ENCODE measurements at places on chromosomes 1 and 21. TPM values are rescaled to one million over a fixed set of nuclear protein-coding genes. Genes with fewer than 3 reads are reported as not detected.

Gene RGS2
- 32.7 TPM for total RNA-seq

DNA sequence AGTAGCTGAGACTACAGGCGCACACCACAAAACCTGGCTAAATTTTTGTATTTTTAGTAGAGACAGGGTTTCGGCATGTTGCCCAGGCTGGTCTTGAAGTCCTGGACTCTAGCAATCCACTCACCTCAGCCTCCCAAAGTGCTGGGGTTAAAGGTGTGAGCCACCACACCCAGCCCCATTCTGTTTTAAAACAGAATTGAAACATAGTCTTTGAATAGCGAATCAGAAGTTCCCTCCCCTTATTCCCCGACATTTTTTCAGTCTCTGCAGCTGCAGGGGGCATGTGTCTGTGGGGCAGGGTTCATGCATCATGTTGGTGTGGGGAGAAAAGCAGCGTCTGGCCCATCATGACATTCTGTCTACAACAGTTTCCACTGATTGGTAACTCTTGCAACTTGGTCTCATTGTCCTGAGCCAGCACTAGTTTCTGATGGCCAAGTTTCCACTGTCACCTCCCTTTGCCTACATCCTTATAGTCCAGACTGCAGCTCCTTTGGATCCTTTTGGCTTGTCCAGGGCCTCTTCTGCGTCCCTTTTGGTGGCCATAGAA lies 15.6 kb upstream of the HHAT start:
- no peak for DNase-seq

DNA sequence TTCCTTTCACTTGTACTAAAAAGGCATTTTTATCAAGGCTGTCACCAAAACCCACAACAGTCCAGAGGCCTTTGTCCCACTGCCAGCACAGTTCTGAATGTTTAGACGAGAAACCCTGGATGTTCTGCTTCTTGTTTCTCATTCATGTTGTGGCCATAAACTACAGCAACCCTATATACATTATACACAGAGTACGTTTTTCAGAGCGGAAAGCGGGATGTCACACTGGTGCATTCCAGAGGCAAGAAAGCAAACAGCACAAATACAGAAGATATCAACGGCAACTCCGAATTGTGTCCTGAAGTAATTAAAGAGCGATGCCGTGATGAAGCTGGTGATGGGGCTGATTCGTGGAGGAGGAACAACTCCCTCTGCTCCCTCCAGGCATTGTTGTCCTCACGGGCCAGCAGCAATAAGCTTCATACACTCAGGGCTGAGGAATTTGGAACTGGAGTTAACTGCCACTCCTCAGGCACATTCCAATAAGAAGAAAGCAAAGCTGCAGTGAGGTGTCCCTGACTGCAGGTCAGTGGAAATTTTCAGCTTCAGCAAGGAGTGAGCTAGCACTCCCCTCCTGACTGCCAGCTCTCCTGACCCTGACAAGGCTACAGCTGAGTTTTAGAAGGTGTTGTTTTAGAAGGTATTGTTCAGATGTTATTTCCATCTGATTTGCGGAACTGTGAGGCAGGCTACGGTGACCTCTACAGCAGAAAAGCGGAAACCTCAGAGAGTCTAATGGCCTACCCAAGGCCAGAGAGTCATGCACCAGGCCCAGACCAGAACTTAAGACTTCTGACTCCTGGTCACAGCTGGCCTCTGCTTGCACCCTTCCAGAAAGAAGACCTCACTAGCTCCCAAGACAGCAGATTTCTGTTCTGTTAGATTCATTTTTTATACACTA lies 149.0 kb downstream of the TGFBR3 start:
- DNase-seq, result no peak

- DNase-seq, result no peak
These were observed 29.3 kb upstream of the DOCK7 start for GRCh38 chr1:62717483-62717882.

DNA sequence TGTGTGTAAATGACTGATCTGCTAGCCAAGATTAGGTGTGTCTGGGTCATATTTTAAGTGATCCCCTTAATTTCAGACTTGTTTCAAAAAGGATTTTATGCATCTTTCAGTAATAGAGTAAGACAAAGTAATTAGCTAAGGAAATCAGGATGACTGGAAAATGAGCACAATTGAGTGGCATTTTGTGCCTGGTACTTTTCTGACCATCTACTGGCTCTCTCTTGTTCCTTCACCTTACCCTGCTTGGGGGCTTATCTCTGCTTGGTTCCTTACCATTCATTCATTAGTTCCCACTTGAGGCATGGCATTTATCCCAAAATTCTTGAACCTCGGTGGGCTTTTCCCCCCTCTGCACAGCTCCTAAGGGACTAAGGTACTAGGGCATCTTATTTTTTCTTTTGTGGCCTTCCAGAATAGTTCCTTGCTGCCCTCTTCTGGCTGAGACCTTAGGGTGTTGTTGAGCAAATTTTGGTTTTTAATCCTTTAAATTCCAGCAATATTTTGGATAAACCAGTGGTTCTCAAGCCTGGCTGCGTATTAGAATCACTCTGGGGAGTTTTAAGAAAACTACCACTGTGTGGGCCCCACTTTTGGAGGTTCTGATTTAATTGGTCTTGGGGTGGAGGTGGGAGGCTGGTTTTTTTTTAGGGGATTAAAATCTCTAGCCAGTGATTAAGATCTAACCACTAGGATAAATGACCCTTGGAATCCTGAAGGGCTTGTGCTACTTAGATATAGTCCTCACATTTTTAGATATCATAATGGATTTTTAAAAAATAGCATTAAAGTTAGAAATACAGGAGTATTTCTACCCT lies 50.8 kb downstream of the HS2ST1 start:
- DNase-seq, result no peak

DNA sequence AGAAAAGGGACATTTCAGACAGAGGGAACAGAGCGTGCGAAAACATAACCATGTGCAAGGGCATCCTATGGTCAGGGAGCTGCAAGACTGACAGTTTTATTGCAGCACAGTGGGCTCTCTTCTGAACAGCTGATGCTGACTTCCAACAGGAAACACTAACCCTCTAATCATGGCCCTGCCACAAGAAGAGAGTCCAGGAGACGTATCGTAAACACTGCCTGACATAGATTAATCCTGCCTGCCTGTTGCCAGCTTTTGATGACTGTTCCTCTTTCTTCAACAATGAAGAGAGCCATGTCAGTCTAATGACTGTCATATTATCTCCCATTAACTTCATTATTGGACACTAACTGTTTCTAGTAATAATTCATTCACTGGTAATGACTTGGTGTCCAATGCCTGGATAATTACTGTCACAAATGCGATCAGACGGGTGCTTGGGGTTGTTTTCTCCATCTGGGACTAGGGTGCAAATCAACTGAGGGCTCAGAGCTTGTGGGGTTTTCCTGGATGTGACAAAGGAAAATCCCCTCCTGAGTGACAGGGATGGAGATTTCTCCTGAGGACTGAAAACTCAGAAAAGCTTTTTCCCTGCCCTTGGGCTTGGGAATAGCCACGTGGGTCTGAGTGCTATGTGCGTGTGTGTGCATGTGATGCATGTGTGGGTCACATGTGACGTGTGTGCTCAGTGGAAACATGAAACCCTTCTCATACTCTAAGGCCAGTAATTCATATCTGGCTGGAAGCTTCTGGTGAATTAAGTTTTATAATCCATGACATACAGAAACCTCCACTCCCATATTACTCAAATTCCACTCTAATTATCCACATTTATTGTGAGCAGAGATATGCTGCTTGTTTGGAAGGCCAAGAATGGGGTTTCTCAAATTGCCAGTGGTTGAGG lies 144.0 kb upstream of the PLXNA2 start:
- no peak for DNase-seq

All from activated B cell treated with CpG ODN at 0.5 μM for 24 hours (primary cell).